ENCODE measurements at places on chromosomes 11 and 22.

GRCh38 chr22:23239429-23239828 lies 59.1 kb downstream of the BCR start:
- no peak for DNase-seq

DNA sequence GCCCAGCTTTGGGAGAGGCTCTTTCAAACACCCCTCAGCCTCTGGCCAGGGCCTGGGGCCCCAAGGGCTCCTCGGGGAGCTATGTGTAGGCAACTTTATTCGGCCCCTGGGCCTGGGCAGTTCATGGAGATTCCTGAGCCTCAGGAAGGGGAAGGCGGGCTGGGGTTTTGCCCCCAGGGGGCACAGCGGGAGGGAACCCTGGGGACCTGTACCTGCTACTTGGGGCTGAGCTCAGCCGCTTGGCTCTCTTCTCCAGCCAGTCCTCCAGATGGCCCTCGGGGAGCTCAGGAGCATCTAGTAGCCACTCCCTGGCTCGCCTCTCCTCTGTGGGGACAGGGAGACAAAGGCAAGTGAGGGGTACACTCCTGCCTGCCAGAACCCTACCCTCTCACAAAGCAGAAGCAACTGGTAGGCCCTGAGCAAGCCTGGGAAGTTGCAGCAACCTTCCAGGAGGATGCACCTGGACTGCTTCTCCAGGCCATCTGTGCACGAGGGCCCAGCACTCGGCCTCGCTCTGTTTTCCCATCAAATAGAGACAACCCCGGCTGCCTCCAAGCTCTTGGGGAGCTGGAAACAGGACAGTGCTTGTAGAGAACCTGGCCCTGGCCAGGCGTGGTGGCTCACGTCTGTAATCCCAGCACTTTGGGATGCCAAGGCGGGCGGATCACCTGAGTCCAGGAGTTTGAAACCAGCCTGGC lies 18.5 kb downstream of the CABP7 start:
- DNase-seq, result no peak

DNA sequence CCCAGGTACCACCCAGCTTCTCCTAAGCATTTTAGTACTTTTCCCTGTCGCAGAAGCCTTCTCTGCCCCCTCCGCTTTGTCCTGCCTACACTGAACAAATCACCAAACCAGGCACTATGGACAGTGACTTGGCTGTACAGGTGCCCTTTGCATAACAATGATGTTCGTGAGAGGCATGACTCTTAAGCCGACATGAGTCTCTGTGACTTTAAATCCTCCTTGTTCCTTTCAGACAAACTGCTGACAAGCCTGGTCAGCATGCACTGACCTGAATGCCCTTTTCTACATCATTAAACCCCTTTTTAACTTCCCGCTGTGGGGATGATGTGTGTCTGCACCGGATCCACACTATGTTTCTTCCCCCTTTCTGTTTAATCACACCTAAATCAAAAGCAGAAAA lies 16.6 kb downstream of the CAVIN3 start:
- no peak for DNase-seq

- no peak for DNase-seq
Observed at GRCh38 chr22:49894322-49895054, 23.8 kb downstream of the ALG12 start.

- no peak for DNase-seq
Observed at GRCh38 chr11:115887727-115888126, 383.5 kb upstream of the CADM1 start.

DNA sequence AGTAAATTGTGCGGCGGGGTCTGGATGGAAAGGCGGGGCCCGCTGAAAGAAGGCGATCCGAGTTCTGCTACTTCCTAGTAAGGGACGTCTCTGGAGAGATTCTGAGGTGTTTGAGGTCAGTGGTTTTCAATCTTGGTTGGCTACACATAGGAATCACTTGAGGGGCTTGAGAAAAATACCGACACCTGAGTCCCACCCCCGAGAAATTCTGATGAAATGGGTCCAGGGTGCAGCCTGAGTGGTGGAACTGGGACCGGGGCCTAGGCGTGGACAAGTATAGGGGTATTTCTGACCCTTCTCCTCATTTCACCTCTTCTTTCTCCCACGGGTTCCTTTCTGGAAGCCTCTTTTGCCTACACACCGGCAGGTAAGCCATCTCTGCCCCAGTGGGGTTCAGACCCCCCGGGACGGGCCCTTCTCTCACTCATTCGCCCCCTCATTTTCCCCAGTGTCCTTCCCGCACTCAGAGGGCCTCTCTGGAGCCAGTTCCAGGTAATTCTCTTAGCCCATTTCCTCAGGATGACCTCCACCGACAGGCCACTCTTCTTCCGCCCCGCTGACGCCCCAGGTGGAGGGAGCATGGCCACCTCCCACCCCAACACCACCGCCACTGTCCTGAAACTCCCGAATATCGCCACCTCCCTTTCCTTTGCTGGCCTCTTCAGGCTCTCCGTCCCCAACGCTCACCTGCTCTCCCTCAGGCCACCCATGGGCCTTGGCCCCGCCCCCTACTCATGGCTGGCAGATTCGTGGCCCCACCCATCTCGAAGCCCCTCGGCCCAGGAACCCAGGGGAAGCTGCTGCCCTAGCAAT lies 11.8 kb downstream of the ROBO3 start:
- no peak for DNase-seq

DNA sequence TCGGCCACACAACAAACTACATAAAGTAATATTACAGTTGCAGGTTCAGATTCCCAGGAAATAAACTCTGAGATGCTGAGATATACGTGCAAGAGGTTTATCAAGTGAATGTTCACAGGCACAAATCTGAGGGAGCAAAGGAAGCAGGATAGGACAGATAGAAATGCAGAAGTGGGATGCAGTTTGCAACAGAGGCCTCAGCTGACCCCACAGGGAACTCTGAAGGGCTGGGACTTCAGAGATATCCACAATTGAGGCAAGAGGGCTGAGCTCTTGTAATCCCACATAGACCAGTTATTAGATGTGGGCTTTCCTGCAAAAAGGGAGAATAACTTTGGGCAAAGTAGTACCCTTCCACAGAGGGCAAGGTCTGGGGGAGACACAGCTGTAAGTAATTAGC lies 25.4 kb upstream of the ARHGAP20 start:
- DNase-seq, result no peak

DNA sequence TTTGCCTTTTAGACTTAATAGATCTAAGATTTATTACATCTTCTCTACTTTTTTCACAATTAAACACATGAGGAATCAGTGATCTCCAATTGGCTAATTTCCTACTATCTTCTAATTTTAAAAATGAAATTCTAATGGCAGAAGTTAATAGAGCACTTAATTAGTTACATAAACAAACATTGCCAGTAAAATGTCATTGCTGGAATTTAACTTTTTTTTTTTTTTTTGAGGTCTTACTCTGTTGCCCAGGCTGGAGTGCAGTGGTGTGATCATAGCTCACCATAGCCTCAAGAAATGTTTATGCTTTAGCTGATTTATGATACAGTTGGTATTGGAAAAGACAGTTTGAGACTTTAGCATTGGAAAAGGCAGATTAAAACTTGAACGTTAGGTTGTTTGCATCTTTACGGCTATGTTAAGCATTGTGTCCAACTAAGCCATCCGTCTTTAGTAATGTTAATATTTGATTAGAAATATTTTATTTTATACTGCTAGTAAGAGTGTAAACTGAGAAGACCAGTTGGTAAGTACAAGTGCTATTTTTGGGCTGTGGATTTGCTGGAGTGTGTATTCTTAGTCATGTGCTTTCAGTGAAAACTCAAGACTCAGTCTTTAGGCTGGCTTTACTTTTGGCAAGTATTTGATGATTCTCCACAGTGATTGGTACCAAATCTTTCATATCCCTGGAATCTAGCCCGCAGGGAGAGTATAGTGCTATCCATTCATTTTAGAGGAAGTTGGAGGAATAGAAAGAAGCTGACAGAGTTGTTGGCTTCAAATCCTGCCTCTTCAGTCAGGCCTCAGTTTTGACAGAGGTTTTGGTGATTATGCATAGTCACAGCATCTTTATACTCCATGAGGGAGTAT lies 4.5 kb downstream of the ANO5 start:
- DNase-seq, result no peak

DNA sequence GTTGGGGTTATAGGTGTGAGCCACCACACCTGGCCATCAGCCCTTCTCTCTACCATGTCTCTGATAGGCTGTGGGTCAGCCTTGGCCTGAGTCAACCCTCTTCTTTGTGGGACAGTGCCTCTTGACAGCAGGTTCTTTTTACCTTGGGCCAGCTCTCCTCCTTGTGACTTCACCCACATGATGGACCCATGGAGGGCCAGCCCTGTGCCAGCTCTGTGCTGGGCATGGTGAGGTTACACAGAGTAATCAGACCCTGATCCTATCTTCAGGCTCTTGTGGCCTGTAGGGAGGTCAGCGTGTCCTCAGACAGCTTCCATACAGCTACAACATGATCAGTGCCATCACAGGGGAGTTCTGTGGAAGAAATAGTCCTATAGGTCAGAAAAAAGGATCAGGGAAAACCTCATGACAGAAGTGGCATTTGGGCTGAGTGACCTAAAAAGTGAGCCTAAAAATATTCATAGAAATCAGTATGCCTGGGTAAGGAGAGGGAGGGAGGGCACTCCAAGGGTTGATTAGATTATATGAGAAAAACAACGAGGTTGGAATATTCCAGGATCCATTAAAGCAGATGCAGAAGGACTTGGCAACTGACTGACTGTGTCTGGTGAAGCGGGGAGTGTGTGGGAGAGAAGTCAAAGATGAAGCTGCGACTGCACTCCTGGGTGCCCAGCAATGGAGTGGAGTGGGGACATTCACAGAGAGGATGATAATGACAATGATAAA lies 17.1 kb downstream of the OTOG start:
- DNase-seq, result no peak

DNA sequence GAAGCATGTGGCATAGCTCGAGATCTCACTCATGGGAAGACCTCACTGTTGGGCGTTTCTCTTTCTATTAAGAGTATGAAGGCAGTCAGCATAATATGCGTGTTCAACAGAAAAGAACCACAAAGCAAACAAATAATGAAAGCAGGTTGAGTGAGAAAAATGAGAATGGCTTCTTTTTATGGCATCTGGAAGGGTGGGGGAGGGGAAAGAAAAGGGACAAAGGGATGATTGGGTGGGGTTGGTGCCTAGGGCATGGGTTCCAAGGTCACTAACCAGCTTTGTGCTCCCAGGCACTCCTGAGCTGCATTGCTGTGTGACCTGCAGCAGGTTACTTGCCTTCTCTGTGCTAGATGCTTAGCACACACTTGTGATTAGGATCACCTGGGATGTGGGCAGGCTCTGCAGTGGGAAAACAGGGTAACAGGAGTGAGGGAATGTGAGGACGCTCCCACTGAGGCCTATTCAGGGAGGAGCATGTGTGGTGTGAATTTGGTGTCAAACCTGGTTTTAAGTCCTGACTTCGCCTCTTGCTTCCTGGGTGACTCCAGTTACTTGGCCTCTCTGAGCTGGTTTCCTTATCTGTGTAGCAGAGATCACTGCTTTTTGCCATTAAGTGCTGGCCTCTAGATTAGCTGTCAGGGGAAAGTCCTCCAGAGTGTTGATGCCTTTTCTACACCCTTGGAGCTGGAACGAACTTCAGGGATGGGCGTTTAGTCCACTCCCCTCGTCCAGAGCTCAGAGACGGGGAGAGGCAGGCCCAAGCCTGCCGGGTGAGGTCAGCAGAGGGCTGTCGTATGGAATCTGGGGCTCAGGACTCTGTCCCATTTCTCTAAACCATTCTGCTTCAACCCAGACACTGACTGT lies 74.8 kb downstream of the KIAA1671 start:
- no peak for DNase-seq

DNA sequence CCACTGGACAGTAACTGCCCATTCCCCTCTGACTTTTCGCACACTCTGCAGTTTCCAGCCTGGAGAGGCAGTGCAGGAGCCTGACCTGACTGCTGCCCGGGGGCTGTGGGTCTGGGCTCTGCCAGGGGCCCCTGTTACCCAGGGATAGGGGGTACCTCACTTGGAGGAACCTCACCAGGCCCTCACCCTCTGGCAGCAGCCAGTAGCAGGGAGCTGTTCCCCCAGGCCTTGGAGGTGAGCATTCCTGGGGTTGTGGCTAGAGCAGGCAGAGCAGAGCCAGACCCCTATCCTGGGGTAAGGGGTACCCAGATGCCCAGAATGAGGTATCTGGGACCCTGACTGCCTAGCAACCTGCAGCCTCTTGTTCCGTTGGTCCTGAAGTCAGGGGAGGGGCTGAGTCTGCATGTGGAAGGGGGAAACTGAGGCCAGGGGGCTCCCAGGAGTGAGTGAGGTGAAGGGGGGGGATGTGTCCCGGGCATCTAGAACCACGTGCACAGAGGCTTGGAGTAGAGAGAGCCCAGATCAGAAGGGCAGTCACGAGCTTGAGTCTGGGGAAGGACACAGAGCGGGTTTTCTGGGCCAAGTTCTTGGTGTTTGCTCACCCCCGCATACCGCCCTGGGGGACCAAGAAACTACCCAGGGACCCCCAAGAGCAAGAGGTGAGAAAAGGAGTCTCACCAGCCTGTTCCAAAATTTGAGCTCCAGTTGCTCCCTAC lies 43.9 kb upstream of the ACCSL start:
- DNase-seq, result no peak

DNA sequence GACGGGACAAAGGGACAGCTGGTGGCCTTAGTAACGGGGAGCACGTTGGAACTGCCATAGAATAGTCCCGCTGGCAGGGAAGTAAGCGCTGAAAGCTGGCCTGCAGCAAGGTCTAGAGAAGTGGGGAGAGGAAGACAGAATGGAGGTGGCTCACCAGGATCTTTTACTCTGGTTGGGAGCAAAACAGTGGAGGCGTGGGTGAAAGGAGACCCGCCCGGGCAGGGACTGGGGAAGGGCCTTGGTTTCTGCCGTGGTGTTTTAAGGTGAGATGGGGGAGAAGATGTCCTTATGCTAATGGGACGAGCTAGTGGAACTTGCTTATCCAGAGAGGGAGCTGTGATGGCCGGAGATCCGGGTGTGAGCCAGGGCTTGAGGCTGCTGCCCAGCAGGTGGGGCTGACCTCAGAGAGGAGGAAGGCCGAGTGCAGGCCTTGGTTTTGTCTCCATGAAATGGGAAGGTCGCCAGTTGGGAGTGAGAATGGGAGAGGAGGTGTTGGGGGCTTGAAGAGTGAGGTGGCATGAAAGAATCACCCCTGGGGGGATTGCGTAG lies 56.4 kb upstream of the CTTN start:
- no peak for DNase-seq

DNA sequence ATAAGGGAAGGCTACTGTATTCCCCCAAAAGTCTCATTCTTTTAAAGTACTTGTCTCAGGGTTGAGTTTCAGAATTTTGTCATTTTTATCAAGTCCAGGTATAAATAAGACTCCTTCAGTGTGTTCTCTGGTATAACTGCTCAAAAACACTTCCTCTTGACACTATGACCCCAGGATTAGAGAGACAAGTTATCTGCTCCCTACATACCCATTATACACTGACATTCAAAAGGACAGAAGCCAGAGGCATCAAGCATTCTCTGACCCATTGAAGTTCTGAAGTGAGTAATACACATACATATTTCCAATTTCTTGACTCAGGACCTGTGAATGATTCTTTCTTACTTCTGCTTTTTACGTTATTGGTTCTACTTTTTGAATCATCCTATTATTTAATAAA lies 447.8 kb upstream of the CNTN5 start:
- DNase-seq, result no peak

- DNase-seq, result no peak
Observed at GRCh38 chr11:108729227-108729871, 64.5 kb downstream of the DDX10 start.

DNA sequence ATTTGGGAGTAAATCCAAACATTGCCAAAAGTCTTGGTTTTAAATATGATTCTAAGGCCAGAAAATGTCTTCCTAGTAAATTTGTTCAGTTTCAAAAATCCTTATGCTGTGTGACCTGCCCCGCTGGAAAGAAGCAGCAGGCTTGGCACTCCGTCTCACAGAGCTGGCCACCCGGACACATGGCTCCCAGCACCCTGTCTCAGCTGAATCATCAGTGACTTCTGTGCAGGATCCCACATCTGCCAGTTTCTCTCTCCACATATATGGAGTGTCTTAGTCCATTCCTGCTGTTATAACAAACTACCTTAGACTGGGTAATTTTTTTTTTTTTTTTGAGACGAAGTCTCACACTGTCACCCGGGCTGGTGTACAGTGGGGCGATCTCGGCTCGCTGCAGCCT lies 356.7 kb downstream of the TBC1D22A start:
- DNase-seq, result no peak
